ENCODE measurements at places on chromosomes 16 and 17. TPM values are rescaled to one million over a fixed set of nuclear protein-coding genes. Genes with fewer than 3 reads are reported as not detected.

The SERPINF2 gene
- 0.19 TPM for total RNA-seq

The SPATA22 gene
- total RNA-seq: not detected

The WIPF2 gene
- 34.7 TPM for total RNA-seq

The SHCBP1 gene
- 0.36 TPM for total RNA-seq

The SKA2 gene
- total RNA-seq: 19.6 TPM

The KRT24 gene
- not detected for total RNA-seq

The IST1 gene
- 287 TPM for total RNA-seq

The TBC1D3B gene
- 18.0 TPM for total RNA-seq

The CDRT15 gene
- not detected for total RNA-seq

The SDK2 gene
- 2.9 TPM for total RNA-seq

Measured in CD4-positive, alpha-beta memory T cell (primary cell).